Endodermal cell (in vitro differentiated cells): ENCODE measurements at places on chromosomes 6 and 20. TPM values are rescaled to one million over a fixed set of nuclear protein-coding genes. Genes with fewer than 3 reads are reported as not detected.

- no peak for DNase-seq
Measured at GRCh38 chr6:81909981-81910900, 157.8 kb upstream of the TENT5A start.

- DNase-seq = no peak
Measured at GRCh38 chr20:57573894-57574293, 13.0 kb downstream of the PCK1 start.

ZBTB46 gene
- 17.8 to 28.0 TPM (median 24.9 TPM) in 3 replicates for total RNA-seq

DNA sequence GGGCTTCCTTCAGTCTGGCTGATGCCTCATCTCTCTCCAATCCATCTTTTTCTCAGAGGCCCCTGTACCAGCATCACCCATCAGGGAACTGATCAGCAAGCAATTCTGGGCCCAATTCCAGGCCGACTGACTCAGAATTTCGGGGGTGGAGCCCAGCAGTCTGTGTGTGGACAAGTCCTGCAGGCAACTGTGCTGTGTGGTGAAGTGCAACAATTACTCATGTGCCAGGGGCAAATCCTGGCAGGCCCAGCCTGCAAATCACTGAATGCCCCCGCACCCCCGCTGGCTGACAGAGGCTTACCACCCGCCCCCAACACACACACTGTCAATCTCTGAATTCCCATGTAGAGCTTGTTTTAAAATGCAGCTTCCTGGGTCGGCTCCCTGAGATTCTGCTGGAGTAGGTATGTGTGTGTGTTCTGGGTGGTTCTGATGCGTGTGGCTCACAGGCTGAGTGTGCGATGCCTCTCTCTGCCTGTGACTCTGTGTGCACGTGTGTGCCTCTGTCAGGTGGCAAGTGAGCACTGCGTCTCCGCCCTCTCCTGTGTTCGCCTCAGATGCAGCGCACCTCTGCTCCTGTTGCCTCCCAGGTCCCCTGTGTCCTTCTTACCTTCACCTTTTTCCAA is 45.4 kb downstream of the SSR1 start:
- no peak for DNase-seq

ZC2HC1B gene
- not detected in 3 replicates for total RNA-seq

DNA sequence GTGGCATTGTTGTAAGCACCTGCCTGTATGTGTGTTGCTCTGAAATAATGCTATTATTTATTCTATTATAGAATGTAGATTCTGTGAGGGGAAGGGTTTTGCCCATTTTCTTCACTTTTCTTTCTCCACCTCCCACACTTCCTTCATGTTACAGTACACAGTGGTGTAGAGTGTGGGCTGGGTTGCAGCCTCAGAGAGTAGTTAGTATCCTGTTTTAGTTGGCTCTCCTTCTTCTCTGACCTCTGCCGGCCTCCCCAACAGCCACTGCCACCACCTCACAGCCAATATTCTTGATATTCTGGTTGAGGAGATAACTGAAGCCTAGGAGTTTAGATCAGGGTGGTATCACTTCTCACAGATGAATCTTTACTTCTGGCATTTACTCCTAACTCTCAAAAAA is 143.4 kb downstream of the BCKDHB start:
- no peak for DNase-seq

GLYATL3 gene
- total RNA-seq = not detected in 3 replicates

- no peak for DNase-seq
Measured at GRCh38 chr6:19472153-19472552, 365.0 kb upstream of the ID4 start.

CCN5 gene
- not detected in 2 replicates for total RNA-seq

SIRPB2 gene
- total RNA-seq = not detected in 3 replicates

- no peak for DNase-seq
Measured at GRCh38 chr20:2421247-2421646, 40.5 kb downstream of the TGM6 start.

GGTLC1 gene
- total RNA-seq = not detected in 2 replicates

GRCh38 chr6:45566882-45567281 is 189.1 kb upstream of the SUPT3H start:
- DNase-seq = peak; percentile 76

GRCh38 chr6:168232989-168233874 is 86.3 kb downstream of the DACT2 start:
- DNase-seq = peak; percentile 69

RBBP9 gene
- 18.5 and 19.3 TPM in 2 replicates for total RNA-seq

- DNase-seq = peak; percentile 77
Measured at GRCh38 chr20:6818033-6818808, 50.7 kb downstream of the BMP2 start.

GRCh38 chr20:953742-954141 is 37.6 kb upstream of the ANGPT4 start:
- no peak for DNase-seq

DNA sequence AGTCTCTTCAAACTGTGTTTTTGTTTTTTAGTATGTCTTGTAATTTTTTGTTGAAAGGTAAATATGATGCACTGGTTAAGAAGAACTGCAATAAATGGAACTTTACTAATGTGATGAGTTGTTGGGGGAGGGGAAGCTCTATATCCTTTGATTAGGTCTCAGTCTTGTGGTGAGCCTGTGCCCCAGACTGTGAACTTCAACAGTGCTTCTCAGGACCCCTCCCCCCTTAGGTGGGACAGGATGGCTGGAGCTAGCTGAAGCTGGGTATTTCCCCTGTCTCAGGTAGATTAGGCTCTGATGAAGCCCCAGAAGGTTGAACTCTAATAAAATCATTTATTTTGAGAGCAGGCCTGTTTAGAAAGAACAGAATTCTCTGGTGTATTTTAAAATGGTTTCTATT is 31.4 kb upstream of the TASP1 start:
- DNase-seq = no peak

DNA sequence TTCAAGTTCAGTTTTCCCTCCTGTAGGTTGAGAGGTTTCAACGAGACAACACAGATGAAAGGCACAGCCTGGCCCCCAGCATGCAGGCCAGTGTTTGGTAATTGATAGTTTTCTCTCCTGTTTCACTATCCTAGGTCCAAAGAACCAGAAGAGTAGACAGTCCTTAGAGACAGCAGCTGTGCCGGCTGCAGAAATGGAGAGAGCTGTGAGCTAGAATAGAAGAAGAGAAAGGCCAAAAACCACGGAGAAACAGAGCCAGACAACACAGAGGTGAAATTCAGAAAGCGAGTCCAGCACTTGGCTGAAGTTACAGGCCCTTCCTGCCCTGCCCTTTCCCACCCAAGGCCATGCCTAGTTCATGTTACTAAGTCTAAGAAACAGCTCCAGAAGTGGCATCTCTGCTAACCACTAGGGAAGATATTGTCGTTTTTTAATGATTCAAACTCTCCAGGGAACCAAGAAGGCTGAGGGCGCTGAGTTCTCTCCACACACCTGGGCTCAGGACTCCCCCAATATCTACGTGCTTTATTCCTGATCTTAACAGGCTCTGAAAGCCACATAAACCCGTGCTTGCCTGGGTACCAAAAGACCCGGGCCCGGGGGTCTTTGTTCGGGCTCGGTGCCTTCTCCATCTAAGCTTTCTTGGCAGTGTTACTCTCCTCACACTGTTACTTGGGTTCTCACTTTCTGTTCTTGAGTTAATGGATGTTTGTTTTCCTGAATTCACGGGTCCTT is 16.5 kb upstream of the RBPJL start:
- no peak for DNase-seq

WFDC5 gene
- total RNA-seq = not detected in 2 replicates
